ENCODE measurements at places on chromosomes 4 and X. TPM values are rescaled to one million over a fixed set of nuclear protein-coding genes. Genes with fewer than 3 reads are reported as not detected.

ABCE1 gene
- total RNA-seq, result 112 TPM

SSX4 gene
- total RNA-seq, result not detected

TECRL gene
- total RNA-seq, result not detected

RAP2C gene
- 40.8 TPM for total RNA-seq

MFAP3L gene
- 6.2 TPM for total RNA-seq

EVC gene
- total RNA-seq, result 12.1 TPM

MTMR8 gene
- 0.40 TPM for total RNA-seq

CPZ gene
- 0.44 TPM for total RNA-seq

MTCP1 gene
- total RNA-seq, result 11.7 TPM

MAGEE2 gene
- total RNA-seq, result not detected

SAP30 gene
- total RNA-seq, result 21.9 TPM

CSN1S1 gene
- total RNA-seq, result not detected

TMEM255A gene
- total RNA-seq, result 0.10 TPM

PLS3 gene
- total RNA-seq, result 201 TPM

ASB9 gene
- total RNA-seq, result 27.1 TPM

MAGEB2 gene
- total RNA-seq, result not detected

ASMT gene
- total RNA-seq, result 0.74 TPM

DAPP1 gene
- not detected for total RNA-seq

All from A549 treated with CpdA at 1 μM for 4 hours (cell line).